ENCODE measurements at places on chromosomes 13 and 19.

DNA sequence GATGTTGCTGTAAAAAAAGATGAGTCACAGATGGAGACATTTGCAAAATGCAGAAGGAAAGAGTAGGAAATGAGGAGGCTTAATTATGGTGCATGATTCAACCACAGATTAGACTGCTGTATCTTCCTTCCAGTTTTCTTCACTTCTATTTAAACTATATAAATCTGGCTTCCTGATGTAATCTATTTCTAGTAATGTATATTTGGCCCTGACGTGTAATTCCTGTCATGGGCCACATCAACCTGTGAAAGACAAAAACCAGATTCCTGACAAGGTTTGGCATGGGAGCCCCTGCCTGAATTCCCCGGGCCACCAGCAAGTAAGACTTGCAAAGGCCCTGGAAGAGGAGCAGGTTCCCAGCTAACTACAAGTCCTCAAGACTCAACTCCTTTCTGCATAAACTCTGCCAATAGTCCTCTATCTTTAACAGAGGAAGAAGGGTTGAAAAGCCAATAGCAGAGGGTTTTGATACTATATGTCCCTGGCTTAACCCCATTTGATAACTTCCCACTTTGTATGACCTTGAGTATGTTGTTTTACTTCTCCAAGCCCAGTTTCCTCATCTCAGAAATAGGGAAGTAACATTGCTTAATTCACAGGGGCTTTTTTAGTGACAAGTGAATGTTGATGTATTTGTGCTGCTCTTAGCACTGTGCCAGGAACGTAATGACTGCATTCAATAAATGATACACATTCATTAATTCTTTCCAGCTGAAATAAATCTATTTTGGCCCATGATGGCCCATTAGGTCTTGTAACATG is 172.7 kb downstream of the SPRY2 start:
- DNase-seq = peak; percentile 6

DNA sequence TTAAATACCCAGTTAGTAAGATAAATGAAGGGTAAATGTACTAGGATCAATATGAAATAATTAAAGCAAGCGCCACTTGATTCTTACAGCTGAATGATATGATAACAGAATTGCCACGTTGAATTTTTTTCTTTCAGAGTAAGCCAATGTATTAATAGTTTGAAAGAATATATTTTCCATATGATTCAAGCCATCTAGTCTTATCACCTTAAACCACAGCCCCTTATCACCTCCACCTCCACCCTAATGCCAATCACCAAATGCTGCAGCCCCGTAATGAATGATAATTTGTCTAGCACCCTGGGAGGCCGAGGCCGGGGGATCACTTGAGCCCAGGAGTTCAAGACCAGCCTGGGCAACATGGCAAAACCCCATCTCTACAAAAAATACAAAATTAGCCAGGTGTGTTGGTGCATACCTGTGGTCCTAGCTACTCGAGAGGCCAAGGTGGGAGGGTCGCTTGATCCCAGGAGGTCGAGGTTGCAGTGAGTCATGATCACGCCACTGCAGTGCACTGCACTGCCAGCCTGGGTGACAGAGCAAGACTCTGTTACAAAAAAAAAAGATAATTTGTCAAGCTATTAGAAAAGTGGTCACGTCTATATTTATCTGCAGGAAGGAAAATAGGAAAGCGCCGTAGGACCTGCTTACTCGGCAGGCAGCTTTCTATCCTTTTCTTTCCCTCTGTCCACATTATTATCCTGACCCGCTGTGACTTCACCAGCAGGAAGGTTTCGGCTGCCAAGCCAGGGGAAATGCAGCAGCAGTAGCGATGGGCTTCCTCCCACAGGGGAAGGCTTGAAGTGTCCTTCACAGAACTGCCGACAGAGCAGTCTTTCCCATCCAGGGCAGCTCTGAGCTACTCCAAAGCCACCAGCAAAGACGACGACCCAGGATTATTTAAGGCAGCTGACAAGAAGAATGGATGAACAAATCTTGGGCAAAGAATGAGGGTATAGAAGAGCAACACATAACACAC is 19.7 kb upstream of the CLN5 start:
- no peak for DNase-seq

GRCh38 chr13:110323172-110323891 is 16.2 kb downstream of the COL4A2 start:
- DNase-seq = no peak

- DNase-seq = no peak
Measured at GRCh38 chr19:8208922-8209461, at the start of gene CERS4. CERS4 (plus strand) TSS chr19:8209370; CDS start chr19:8251077, 41,707 bp downstream.

- DNase-seq = no peak
Measured at GRCh38 chr13:105764486-105764885, 771.0 kb downstream of the EFNB2 start.

DNA sequence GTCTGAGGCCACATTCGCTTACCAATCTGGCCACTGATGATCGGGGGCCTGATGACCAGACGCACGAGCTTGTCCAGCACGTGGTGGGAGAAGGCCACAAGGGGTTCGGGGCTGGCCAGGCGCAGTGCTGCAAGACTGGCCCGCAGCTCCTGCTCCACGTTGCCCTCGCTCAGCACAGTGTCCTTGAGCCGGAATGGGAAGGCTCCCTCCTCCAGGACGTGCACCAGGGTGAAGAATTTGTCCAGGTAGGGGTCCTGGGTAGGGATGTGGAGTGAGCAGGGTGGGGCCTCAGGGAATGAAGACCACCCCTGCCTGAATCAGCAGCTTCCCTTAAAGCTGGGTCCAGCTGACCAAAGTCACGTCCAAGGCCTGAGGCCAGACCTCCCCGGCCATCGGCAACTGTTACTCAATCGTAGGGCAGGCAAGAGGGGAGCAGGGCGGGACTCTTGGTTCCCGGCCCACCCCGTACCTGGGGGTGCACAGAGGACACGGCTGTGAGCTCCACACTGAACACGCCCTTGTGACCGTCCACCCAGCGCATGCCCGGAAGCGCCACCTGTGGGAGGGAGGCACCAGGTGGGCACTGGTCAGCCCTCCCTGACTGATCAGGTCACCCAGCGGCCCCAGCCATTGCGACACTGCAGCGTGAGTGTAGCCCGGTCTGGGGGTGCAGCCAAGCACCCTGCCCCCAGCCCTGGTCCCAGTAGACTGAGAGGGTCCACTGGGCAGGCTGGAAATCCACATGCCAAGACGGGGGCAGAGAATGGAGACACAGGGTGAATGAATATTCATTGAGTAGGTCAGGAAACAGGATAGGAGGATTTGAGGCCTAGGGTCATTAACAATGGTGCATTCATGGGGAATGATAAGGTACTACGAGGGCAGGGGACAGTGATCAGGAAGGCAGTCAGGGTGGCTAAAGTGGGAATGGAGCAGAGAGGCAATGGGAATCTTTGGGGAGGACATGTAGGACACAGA is 2.8 kb upstream of the ANGPTL8 start:
- DNase-seq = no peak

GRCh38 chr19:29548483-29549085 is 22.8 kb downstream of the VSTM2B start:
- no peak for DNase-seq

DNA sequence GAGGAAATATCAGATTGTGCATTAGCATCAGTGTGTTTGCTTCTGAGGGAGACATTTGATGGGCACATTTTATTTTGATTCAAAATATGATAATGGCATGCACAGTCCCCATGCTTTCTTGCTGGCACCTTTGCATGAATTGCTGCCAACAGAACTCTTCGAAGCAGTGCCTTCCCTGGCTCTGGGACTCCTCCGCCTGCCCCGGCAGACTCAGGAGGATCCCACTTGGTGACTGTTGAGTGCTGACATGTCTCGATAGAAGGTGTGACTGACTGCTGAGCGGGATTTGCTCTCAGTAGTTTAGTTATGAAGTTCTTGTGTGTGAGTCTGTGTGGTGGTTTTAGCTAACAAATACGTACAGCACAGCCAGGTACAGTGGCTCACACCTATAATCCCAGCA is 239.7 kb downstream of the FGF9 start:
- DNase-seq = no peak

DNA sequence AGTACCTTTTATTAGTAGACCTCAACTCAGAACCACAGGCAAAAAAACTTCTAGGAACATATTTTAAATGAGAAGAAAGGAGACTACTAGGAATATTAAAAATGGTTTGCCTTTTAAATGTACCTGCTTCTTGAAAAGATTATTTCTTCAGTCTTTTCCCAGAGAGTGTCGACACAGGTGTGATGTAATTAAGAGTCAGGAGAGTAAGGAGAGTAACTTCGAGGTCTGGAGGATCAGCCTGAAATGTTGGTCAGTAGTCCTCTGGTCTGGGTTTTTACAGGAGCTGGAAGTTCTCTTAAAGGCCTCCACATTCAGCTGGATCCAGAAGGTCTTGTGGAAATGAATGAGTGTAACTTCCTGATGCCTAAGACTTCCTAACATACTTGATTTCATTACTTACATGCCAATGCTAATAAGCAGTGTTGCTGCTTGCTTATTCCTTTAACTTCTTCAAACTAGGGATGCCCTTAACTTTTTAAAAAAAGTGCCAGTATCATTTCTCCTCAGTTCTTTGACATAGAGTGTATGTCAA is at the start of gene KCTD4:
KCTD4 (minus strand) TSS at position 345 of the 532 bp plus-strand sequence. CDS start 6,478 bp downstream, outside the sequence.
- no peak for DNase-seq

GRCh38 chr13:35888981-35889380 is 242.2 kb downstream of the DCLK1 start:
- DNase-seq = no peak

GRCh38 chr13:105112561-105112960 is 1422.9 kb downstream of the EFNB2 start:
- DNase-seq = no peak

DNA sequence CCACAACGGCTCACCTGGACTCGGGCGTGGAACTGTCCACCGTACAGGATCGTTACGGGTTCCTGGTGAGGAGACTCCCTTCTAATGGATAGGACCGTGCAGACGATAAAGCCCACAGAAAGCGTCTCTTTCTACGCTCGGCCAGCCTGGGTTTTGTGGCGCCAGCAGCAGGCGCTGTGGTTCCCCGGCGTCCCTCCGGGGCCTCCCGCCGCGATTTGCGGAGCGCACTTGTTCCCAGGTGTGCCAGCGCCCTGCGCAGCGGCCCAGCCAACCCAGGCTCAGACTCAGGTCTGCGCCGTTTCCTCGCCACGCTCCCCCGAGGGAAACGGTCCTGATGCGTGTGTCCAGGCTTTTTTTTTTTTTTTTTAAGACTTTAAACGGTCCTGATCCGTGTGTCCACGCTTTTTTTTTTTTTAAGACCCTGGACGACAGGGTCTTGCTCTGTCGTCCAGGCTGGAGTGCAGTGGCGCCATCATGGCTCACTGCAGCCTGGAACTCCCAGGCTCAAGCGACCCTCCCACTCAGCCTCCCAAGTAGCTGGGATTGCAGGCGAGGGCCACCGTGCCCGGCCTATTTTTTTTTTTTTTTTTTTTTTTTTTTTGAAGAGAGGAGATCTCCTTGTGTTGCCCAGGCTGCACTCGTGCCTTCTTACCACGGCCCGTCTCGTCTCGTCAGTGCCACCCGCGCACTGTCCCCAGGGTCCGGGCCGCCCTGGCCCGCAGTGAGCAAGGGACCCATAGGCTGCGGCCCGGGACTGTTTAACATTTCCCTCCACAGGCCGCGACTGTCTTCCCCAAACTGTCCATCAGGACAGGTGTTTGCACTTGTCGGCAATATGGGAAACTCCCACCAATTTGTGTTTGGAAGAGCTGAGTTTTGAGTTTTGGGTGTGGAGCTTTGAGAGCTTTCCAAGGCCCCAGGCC is 23.8 kb downstream of the GJA3 start:
- no peak for DNase-seq

- DNase-seq = no peak
Measured at GRCh38 chr19:8163759-8164158, 14.4 kb upstream of the FBN3 start.

All from fibroblast of gingiva (primary cell).